ENCODE measurements at places on chromosomes 1 and 21.

DNA sequence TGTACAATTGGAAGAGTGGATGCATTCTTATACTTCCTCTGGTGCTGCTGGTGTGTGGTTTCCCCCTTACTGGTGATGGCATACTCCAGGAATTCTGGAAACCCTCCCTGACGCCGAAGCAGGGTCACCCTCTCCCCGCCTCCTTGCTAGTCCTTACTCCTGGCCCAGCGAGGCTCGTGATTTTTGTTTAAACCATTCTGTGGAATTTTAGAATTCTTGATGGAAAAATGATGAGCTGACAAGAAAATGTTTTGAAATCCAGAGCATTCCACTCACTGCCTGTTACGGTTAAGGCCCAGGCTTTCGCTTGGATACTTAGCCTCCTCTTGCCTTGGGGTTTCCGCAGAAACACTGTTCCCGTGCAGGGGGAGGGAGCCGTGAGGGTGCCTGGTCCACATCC, 41.1 kb downstream of the IL6R start:
- no peak for DNase-seq

DNA sequence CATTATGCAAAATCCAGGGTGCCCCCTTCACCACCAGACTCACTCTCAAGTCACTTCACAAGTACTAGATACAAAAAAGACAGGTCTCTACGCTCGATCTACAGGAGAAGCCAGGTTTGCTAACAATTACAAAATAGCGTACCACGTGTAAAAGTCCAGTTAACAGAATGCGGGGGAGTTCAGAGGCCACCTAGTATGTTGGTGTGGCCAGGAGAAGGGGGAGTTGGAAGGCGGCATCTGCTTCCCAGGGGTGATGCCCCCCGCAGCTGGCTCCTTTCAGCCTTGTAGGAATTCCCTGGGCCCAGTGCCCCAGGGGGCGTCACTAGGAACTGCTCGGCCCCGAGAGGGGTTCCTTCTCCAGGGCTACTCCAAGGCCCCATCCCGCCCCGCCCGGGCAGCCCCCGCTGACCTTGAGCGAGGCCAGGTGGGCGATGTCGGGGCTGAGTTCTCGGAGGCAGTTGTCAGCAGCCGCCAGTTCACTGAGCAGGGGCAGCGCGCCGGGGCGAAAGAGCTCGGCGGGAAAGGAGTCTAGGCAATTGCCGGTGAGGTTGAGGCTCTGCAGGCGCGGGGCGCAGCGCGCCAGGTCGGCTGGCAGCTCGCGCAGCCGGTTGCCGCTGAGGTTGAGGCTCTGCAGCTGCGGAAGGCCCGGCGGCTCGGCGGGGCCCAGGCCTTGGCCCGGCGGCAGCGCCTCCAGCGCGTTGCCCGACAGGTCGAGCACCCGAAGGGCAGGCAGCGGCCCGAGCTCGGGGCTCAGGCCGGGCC, 664 bp downstream of the LRRC47 start:
- DNase-seq = peak; percentile 28

- peak; percentile 62 for DNase-seq
These were observed at the start of gene ITLN2 for GRCh38 chr1:160954158-160955104. TSS of gene ITLN2 (minus strand) at chr1:160954809. CDS start at chr1:160954741, 68 bp downstream.

- no peak for DNase-seq
These were observed 6.0 kb downstream of the S100A9 start for GRCh38 chr1:153363641-153364040.

- no peak for DNase-seq
These were observed 7.2 kb downstream of the C1orf116 start for GRCh38 chr1:207025146-207025880.

- no peak for DNase-seq
These were observed 11.3 kb upstream of the ADORA1 start for GRCh38 chr1:203116091-203116820.

DNA sequence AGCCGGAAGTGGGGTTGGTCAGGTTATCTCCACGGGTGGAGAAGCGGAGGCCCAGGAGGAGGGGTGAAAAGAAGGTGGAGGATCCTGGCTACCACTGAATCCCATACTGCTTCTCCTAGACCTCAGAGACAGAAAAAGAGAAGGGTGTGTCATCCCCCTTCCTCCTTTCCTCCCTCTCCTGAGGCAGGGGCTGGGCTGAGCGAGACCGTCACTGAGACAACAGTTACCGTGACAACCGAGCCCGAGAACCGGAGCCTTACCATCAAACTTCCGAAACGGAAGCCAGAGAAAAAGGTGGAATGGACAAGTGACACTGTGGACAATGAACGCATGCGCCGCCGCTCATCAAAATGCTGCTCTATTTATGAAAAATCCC, 42.1 kb upstream of the NBPF3 start:
- DNase-seq = peak; percentile 45

- no peak for DNase-seq
These were observed 10.1 kb downstream of the TNNI3K start for GRCh38 chr1:74245168-74245772.

DNA sequence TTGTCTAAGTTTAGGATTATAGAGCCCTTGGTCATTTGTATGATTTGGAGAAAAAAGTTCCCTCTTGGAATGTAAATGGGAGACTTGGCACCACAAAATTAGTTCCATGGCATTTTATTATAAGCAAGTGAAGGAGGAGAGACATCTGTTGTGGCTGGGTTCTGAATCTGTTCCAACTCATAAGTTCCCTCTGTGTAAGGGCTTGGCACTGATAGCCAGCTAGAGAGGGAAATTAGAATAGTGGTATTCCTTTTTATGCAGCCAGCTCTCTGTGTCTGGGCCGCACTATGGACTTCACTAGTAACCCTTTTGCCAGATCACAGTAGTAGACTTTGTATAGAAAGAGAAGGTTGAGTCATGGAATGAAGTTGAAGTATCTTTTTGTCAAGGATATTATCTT, 31.1 kb downstream of the GNAI3 start:
- no peak for DNase-seq

GRCh38 chr1:218383051-218383450, 37.9 kb downstream of the TGFB2 start:
- no peak for DNase-seq

GRCh38 chr21:29800056-29800455, 139.7 kb downstream of the GRIK1 start:
- no peak for DNase-seq

GRCh38 chr1:88302843-88303486, 381.1 kb upstream of the PKN2 start:
- no peak for DNase-seq

- DNase-seq = peak; percentile 39
These were observed at the start of gene COL24A1 for GRCh38 chr1:86156566-86157455. TSS of gene COL24A1 (minus strand) at chr1:86156772. CDS start at chr1:86156396, 376 bp downstream.

GRCh38 chr1:17419626-17420328, 19.7 kb downstream of the RCC2 start:
- peak; percentile 80 for DNase-seq

DNA sequence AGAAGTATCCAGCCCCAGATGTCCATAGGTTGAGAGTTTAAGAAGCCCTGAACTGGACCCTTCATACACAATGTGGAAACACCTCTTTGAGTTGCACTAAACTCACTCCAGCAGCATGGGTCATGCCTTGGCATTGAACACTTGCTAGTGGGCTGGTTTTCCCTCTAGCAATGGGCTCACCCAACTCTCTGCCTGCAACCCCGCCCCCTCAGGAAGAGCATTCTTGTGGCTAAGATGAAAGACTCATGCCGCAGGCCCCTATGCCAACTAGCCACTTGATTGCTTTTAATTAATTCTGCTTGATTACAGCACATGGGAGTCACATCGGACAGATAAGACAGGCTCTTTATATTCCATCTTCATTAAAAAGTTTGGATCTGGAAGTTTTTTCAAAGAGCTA, 136.5 kb upstream of the GJB5 start:
- no peak for DNase-seq

- no peak for DNase-seq
These were observed 269.5 kb downstream of the HHAT start for GRCh38 chr1:210598135-210598652.

DNA sequence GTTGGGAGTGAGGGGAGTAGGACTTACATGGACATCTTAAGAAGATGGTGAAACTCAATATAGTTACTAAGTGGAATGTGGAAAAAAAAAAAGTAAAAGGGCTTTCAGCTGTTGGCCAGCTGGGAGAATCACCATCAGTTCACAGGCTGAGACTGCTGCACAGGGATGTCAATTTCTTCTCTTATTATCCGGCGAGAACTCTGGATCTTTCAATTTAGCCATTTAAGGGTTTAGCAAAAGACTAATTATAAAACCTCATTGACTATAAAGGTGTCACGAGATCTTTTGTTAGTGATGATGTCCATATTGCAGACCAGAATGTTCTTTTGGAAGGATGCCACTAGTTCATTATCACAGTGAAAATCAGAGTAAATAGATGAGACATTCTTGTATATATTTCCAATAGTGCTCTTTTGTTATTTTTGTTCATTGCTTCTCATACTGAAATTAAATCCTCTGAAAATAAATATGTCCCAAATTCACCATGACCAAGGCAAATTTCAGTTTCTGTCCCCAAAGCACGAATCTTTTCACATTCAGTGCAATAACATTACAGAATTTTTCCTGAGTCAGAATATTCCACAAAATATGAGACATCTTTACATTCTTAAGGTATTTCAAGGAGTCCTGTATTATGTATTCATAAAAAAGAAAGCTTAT, 266.1 kb downstream of the DNM3 start:
- DNase-seq = no peak

GRCh38 chr1:207619871-207620542, 24.9 kb upstream of the CR1L start:
- peak; percentile 14 for DNase-seq

GRCh38 chr1:8015809-8016165, 10.3 kb downstream of the ERRFI1 start:
- no peak for DNase-seq

GRCh38 chr1:217393896-217394295, 237.0 kb downstream of the GPATCH2 start:
- DNase-seq = no peak

- DNase-seq = no peak
These were observed 35.0 kb downstream of the MYSM1 start for GRCh38 chr1:58664881-58665280.

DNA sequence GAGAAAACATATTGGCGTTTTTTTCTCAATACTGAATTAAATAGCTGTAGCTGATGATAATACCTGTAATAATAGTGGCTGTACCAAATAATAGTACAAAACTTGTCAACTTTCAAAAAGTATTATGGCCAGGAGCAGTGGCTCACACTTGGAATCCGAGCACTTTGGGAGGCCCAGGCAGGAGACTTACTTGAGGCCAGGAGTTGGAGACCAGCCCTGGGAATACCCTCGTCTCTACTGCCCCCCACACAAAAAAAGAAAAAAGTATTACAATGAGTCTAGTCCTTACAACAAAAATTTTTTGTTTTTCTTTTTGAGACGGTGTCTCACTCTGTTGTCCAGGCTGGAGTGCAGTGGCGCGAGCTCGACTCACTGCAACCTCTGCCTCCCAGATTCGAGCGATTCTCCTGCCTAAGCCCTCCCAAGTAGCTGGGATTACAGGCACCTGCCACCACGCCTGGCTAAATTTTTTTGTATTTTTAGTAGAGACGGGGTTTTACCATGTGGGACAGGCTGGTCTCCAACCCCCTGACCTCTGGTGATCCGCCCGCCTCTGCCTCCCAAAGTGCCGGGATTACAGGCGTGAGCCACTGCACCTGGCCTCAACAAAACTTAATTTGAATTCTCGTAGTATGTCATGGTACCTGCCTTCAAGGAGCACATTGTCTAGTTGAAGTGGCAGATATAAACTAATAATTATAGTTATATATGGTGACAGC, 1.4 kb downstream of the RBBP4 start:
- DNase-seq = no peak

- DNase-seq = no peak
These were observed 34.0 kb upstream of the BACE2 start for GRCh38 chr21:41133874-41134522.

GRCh38 chr1:203678943-203679661, 52.5 kb downstream of the ATP2B4 start:
- no peak for DNase-seq

GRCh38 chr1:8495928-8496401, 178.1 kb downstream of the SLC45A1 start:
- DNase-seq = peak; percentile 57

DNA sequence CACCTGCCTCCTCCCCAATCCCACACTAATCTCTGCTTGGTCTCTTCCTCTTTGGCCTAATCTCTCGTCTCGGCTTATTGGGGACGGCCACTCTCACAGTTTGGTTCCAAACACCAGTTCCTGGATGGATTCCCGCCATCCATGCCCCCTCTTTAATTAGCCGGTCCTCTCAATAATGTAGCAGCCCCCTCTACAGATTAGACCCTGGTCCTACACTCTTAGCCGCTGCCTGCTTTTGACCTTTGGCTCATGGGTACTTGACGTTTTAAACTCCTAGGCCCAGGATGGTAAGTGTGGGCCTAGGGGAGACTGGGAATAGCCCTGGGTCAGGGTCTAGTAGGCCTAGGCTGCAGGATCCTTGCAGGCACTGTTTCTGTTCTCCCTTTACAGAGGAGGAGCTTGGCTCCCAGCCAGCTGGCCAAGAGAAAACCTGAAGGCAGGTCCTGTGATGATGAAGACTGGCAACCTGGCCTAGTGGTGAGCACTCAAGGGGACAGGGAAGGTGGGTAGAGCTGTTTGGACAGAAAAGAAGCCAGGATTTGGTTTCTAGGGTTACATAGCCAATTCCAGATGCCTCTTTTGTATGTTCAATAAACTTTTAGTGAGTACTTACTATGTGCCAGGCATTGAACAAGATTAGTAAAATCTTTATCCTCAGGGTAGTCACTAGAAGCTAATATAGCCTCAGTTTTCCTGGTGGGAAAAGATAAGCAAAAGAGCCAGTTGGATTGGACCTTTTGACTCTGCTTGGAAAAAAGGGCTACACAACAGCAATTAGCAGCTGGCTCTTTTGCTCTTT, 758 bp downstream of the RAD54L start:
- peak; percentile 68 for DNase-seq

- DNase-seq = no peak
These were observed 19.5 kb upstream of the CYP4X1 start for GRCh38 chr1:47003896-47004403.

- DNase-seq = no peak
These were observed 1.7 kb downstream of the SEMA6C start for GRCh38 chr1:151144474-151145303.

DNA sequence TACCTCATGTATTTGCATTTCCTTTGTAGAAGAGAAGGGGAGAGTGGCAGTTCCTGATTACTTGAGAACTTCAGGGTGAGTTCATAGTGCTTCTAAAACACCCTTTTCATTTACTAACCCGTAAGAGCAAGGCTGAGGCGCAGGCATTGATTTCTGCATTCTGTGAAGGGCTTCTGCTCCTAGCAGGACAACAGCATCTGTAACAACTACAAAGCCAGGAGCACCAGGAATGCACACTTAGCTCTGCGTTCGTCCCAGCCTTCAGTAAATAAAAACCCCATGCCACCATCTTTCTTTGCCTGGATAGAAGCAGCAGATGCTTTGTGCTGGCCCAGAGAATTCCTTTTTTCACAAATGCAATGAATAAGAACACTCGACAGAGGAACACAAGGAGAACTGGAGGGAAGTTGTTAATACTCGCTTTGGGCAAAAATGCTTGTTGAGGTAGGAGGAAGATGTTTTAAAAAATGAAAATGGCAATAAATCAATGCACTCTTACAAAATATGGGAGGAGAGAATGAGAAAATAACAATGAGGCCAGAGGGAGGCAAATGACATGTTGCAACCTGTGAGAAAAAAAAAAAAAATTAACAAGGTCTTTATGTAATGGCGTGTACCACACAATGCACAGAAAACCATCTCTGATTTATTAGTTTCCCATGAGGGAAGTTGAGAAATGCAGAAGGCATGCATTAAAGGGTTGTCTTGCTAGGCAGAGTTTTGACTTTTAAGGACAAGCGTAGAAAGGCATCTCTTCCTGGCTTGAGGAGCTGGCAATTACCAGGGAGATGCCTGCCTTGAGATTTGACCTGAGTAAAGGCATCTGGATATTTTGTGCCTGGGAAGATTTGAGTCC, 418.8 kb downstream of the DISC1 start:
- no peak for DNase-seq

- no peak for DNase-seq
These were observed 19.6 kb downstream of the PEX14 start for GRCh38 chr1:10494418-10494753.
